Neural crest cell (in vitro differentiated cells): ENCODE measurements at places on chromosomes 3 and 15. TPM values are rescaled to one million over a fixed set of nuclear protein-coding genes. Genes with fewer than 3 reads are reported as not detected.

DNA sequence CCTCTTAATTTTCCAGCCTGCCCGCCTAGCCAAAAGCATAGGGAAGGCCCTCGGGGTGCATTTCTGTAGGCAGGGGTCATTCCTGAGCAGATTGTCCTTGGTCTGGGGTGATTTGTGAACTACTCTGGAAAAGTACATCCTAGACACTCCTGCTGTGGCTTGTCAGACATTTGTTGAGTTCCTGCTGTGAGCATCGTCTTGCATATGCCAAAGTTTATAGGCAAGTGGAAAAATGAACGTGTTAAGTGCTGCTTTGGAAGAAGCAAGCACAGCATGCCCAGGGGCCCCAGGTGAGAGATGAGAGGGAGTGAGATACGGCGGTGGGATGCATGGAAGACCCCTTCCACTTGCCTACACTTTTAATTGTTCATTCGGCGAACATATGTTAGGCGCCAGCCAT, 237.7 kb upstream of the ST8SIA2 start:
- DNase-seq = no peak

DNA sequence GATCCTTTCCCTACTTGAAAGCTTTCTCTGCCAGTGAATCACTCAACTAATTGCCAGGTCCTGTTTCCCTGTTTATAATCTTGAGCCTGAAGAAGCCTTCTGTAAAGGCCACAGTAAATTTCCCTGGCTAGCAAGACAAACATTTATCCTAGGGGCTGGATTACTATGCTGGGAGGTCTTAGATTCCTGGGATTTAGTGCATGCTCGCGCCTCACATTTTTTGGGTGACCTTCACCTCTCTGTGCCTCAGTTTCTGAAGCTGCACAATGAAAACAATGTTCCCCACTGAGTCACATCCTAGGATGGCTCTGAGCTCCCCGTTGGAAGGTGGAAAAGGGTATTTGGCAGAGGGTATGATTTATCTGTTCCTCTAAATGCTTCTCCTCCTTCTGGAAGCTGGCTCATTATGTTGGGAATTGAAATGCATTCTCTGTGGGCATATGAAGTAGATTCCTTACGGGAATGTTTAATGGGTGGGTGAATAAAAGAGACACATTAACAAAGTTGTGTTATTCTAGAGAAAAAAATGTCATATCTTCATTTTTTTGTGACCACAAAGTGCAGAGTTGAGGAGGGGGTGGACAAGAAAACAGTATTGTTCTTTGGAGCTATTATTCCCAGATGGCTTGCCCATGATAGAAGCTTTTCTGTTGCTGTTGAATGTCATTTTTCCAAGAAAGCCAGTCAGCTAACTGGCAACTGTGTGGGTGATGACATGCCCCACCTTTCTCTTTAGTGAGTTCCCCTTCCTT, 32.4 kb downstream of the LSM3 start:
- DNase-seq = no peak

CNTN3 gene
- total RNA-seq = 0.50 and 0.61 TPM in 2 replicates

SCAANT1 gene
- total RNA-seq = not detected in 2 replicates

GRCh38 chr3:54014067-54014466, 108.3 kb upstream of the CACNA2D3 start:
- DNase-seq = no peak

DNA sequence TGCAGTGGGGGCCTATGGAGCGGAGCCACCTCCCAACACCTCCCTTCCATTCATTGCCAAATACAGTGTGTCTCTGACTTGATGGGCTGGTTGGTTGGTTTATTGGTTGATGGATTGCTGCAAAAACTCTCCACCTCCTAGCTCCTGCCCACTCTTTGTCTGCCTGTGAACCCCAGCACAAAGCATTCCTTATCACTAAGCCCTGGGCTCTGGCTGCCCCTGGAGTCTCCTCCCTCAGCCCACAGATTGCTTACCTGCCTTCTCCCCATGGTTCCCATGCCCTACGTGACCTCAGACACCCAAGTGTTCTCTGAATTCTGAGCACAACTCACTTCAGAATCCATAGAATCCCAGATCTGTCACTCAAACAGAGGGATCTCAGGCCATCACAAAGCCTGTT, 139.1 kb upstream of the TPM1 start:
- DNase-seq = no peak

- no peak for DNase-seq
Measured at GRCh38 chr15:31435912-31436628, 109.4 kb downstream of the KLF13 start.

GRCh38 chr15:99341786-99342185, 90.5 kb downstream of the LRRC28 start:
- DNase-seq = no peak

DNA sequence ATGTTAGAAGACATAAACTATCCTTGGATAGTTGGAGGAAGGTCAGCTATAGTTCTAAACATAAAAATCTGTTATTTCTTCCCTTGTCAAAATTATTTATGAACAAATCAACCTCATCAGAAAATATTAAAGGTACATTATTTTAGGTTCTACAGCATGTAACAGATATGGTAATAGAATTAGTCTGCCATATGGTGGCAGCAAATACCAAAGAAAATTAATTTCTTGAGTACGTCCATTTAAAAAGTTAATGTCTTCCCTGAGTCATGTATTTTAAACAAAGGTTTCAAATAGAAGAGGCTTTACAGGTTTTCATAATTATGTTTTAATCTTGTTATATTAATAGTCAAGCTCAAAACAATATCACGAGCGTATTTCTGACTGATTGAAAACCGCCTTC, 17.9 kb upstream of the ANKRD28 start:
- DNase-seq = no peak

SI gene
- not detected in 2 replicates for total RNA-seq

- DNase-seq = no peak
Measured at GRCh38 chr15:56778761-56779160, 45.5 kb upstream of the ZNF280D start.

- DNase-seq = no peak
Measured at GRCh38 chr3:13712682-13713180, 163.8 kb downstream of the FBLN2 start.

TIMP4 gene
- total RNA-seq = 0.75 and 1.1 TPM in 2 replicates

GRCh38 chr15:55546718-55547117, 38.7 kb upstream of the DNAAF4 start:
- no peak for DNase-seq

GRCh38 chr3:32392536-32393302, 1.1 kb downstream of the CMTM7 start:
- no peak for DNase-seq

GRCh38 chr3:119700269-119700919, 2.4 kb upstream of the CFAP91 start:
- DNase-seq = no peak

DNA sequence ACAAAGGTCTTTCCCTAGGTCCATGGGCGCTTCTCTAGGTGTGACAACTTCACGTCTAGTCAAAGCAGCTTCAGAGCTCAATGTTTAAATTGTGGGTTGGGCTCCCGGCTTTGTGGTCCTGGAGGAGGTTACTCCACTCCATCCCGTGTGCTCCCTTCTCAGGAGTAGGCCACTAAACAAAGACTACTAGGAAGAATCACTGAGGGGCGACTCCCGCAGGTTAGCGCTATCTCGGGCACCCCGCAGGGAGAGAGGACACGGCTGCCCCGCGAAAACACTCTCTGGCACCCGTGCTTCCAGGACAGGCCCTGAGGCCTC, 500 bp downstream of the PARP6 start:
- no peak for DNase-seq

DNA sequence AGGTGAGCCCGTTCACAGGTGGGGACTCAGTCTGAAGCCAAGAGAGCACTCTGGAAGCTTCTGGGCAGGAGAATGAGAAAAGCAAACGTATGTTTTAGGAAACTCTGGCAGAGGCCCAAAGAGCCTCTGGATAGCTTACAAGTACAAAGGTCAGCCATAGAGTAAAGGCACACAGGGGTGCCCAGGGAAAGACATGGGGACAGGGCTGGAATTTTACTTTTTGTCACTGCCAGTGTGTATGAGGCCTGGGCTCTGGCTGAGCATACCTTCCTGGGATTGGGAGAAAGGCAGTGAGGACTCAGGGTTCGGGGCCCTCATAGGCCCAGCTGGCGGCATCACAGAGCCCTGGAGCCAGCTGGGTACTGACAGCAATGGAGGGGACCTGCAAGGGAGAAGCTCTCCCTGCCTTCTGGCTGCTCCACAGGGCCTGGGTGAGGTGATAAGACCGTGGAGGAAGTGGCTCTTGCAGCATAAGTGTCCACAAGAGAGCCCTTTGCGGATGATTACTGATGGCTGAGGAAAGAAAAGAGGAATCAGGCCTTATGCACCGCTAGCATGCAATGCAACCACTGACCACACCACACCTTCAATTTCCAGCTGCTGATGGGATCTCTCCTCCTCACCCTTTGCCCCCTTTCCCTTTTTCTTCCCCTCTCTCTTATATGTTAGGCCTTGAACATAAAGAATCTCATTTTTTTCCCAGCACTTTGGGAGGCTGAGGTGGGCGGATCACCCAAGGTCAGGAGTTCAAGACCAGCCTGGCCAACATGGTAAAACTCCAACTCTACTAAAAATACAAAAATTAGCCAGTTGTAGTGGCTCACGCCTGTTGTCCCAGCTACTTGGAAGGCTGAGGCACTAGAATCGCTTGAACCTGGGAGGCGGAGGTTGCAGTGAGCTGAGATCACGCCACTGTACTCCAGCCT, 25.1 kb upstream of the BCL2L10 start:
- DNase-seq = no peak

DENND4A gene
- 9.1 and 11.2 TPM in 2 replicates for total RNA-seq
